ENCODE measurements at places on chromosomes 16 and 17. TPM values are rescaled to one million over a fixed set of nuclear protein-coding genes. Genes with fewer than 3 reads are reported as not detected.
A peak's percentile ranks its signal among the peaks of the same experiment; 100 is the strongest.

- no peak for DNase-seq
These were observed 5.3 kb downstream of the DEF8 start for GRCh38 chr16:89953671-89954406.

DNA sequence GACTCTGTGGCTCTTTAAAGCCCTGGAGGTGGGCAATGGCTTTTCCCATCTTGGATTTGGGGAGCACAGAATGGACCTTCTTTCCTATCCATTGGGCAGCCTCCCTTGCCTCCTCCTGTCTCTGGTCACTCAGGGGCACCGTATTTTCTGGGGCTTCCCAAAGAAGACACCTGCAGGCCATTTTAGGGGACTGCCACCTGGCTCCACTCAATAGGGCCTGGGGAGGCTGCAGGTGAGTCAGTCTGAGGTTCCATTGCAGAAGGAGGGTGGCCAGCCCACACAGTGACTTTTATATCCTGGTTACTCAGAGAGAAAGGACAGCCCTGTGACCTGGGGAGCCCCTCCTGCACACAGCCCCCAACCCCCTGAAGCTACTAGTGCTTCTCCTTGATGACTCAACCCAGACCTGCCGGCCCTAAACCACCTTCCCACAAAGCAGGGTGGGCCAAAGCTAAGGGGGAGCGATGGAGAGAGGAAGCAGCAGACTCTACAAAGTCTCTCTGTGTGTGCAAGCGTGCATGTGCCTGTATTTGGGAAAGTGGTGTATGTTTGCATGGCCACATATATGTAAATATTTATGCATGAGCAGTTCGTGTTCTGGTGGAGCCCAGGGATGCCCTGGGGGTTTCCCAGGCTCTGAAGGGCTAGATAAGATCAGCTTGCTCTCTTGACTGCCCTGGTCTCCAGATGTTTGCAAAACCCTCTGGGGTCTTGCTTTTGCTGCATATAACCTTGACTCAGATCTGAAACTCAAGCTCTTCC is 5.0 kb downstream of the CX3CL1 start:
- DNase-seq, result no peak

DNA sequence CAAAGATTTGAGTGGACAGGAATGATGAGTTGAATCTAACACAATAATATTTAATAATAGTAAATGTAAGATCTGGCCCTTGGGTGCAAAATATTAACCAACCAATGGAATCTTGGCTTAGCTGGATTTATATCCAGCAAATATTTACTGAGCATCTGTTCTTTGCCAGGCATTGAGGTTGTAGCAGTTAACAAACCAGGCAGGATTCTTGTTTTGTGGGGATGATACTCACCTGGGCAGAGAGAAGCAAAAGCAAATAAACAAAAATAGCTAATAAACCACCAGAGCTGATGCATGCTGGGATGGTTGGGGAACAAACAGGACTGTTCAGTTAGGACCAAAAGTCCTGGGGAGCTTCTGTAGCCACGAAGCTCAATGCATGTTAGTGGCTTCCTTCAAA is 84.1 kb upstream of the CDH13 start:
- no peak for DNase-seq

DNA sequence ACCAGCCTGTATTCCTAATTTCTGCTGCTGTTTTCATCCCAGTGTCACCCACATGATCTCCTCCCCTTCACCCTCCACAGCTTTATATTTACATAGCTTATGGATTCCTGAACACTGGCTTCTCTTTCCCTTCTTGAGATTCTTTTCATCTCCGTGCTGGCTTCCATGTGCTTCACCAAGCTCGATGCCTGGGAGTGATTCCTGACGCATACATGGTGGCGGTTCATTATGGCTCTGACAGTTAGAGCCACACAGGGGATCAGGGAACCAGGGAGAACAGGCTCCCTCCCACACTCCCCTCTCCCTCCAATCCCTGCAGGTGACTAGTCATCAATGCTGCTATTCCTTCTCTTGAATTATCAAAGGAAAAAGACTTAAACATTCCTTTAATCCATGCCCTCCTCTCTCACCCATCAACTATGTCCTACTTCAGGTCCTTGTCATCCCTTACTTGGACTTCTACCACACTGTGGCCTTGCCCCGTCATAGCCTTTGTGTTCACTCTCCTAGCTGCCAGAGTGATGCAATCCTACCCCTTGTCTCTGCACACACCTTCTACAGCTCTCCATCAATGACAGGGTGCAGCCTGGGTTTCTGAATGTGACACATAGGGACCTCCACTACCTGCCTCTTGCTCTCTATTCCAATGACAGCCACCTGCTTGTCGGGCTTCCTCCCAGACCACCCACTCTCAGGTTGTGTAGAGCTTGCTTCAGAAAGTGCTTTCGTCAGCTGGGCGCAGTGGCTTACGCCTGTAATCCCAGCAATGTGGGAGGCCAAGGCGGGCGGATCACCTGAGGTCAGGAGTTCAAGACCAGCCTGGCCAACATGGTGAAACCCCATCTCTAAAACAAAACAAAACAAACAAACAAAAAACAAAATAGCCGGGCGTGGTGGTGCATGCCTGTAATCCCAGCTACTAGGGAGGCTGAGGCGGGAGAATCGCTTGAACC is 43.6 kb downstream of the MYH13 start:
- no peak for DNase-seq

- no peak for DNase-seq
These were observed 57.6 kb upstream of the CBFA2T3 start for GRCh38 chr16:89034573-89034961.

DNA sequence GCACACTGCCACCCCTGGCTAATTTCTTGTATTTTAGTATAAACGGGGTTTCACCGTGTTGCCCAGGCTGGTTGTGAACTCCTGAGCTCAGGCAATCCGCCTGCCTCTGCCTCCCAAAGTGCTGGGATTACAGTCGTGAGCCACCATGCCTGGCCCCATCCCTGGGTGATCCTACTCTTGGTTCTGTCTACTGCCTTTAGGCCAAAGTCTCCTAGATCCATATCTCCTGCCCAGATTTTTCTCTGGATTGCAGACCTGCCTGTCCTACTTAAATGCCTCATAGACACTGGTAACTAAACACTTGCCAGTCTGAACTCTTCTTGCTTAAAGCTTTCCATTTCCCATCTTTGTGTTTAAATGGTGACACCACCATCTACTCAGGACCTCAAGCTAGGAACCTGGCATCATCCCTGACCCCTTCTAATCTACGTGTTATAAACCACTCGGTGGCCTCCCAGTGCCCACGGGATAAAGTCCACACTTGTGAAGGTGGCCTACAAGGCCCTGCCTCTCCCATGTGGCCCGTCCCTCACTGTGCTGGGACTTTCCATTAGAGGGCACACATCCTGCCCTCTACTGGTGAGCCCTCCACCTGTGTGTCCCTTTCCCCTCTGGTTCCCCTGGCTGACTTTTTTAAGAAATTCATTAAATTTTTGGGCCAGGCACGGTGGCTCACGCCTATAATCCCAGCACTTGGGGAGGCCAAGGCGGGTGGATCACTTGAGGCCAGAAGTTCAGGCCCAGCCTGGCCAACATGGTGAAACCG is 51.1 kb downstream of the USP43 start:
- DNase-seq, result no peak

DNA sequence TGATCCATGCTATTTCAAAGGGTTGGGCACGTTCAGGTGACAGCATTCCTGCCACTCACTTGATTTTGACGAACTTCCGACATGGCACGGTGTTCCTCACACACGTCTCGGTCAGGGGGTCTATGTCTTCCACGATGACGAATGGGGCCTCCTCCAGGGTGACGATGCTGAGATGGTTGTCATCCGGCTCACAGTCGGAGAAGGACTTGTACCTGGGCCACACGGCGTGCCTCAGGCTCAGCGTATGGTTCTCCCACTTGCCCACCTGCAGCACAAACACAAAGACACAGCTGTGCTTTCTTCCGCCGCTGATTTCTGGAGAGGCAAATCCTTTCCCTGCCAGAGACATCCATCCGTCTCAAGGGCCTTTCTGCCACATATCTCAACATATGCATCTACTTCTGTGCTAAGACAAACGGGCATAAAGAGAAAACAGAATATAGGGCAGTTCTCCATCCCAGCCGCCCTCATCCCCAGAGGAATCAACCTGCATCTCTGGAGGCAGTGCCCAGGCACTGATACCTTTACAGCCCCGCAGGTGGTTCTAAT is 332.5 kb downstream of the GRIN2A start:
- no peak for DNase-seq

DNA sequence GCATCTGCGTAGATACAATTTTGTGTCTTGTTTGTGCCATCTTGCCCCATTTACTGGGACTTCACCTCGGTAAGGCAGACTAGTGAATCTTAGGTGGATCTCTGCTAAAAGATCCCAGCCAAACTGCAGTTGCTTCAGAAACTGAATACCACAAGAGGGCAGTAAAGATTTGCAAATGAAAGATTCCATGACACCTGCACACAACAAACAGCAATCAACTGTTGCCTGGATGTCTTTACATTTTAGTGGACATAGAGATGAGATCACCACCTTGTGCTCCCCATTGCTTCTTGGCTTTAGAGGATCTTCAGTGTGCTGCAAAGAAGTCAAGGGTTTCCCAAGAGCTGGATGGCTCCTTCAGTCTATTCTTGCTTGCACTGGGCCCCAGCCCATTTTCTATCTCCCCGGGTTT is 119.2 kb upstream of the CACNG5 start:
- DNase-seq, result no peak

The GNGT2 gene
- total RNA-seq, result 3.0 TPM

The TBC1D3I gene
- total RNA-seq, result not detected

- peak; percentile 14 for DNase-seq
These were observed 15.7 kb downstream of the CRLF3 start for GRCh38 chr17:30808785-30809286.

DNA sequence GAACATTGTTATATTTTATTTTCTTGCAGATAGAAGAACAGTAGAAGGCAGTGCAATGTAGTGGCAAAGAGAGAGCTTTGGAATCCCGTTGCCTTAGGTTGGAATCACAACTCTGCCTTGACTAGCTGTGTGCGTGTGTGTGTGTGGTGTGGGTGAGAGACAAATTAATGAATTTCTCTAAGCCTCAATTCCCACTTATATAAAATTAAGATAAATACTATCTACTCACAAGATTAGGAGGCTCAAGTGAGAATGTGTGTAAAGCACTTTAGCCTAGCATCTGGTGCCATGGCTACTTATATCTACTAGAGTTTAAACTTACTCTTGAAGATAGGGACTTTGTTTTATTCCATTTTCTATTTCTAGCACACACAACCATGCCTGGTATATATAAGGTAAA is 12.8 kb downstream of the CPD start:
- no peak for DNase-seq

The OR1F1 gene
- not detected for total RNA-seq

The ADAD2 gene
- total RNA-seq, result 0.83 TPM

DNA sequence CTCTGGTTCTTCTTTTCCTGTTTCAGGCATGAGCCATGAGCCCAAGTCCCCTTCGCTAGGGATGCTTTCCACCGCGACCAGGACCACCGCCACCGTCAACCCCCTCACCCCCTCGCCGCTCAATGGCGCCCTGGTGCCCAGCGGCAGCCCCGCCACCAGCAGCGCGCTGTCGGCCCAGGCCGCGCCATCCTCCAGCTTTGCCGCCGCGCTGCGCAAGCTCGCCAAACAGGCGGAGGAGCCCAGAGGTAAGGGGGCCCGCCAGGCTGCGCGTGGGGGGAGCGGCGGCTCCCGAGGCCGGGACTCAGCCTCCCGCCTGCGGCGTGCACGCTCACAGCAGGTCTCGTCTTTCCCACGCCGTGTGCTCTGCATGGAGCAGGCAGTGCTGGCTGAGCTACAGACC is 20.8 kb downstream of the GSE1 start:
- DNase-seq, result no peak

DNA sequence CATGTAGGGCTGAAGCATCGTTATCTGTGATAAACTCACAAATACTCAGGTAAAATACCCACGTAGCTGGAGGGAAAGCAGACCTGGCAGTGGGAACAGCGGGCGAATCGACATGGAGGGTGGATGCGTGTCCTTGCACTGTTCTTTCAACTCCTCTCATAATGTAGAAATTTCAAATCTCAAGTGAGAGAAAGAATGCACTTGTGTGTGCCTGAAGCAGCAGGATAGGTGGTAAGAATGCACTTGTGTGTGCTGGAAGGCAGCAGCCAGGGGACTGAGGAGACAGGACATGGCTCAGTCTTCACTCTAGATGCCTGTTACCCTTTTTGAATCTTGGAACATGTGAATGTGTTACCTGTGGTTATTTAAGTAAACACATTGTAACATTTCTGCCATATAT is 10.4 kb downstream of the IFT140 start:
- DNase-seq, result no peak

- DNase-seq, result no peak
These were observed 15.4 kb downstream of the DHODH start for GRCh38 chr16:72023962-72024361.

GRCh38 chr16:78225919-78226318 is 126.5 kb downstream of the WWOX start:
- no peak for DNase-seq

The MPP3 gene
- 5.0 TPM for total RNA-seq

DNA sequence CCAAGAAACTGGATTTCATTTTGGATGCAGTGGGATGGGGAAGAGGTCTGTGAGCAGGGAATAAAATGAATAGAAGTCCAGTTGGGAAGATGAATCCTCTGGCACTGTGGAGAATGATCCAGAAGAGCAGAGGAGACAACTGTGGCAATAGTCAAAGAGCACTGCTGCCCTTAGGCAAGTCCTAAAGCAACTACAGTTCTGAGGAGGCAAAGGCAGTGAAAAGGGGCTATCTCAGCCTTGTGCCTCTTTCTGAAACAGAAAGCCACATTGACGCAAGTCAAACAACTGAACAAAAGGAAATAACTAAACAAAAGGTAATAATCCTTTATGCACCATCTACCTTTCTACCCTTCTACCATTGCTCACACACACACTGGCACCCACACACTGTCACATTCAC is 238.0 kb upstream of the AXIN2 start:
- DNase-seq, result no peak

DNA sequence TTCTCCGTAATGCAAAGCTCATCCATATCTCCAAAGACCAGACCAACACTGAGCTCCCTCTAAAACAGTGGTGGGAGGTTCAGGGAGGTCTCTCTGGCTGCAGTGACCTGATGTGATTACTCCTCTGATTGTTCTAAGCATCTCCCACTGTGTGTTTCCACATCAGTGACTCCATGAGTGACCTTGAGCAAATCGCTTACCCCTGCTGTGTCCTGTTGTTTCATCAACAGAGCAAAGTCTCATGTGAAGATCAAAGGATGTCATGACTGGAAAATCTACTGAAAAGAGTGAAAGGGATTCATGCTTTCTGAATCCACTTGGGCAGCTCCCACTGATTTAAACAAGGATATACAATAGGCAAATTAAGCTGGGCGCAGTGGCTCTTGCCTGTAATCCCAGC is 352.9 kb downstream of the TMEM114 start:
- DNase-seq, result no peak

The KRT37 gene
- not detected for total RNA-seq

GRCh38 chr17:44775838-44776621 is 17.2 kb downstream of the ADAM11 start:
- no peak for DNase-seq

The CDH8 gene
- total RNA-seq, result 3.9 TPM

- DNase-seq, result no peak
These were observed 19.0 kb upstream of the CALB2 start for GRCh38 chr16:71339236-71340171.

- DNase-seq, result no peak
These were observed 32.0 kb downstream of the TBX4 start for GRCh38 chr17:61484174-61484573.

GRCh38 chr17:35713069-35713728 is 18.2 kb upstream of the RASL10B start:
- no peak for DNase-seq

- peak; percentile 47 for DNase-seq
These were observed 96.9 kb upstream of the ZNF750 start for GRCh38 chr17:82936768-82937171.

The EME1 gene
- not detected for total RNA-seq

- no peak for DNase-seq
These were observed 2.9 kb downstream of the WFIKKN2 start for GRCh38 chr17:50837980-50838954.

- DNase-seq, result no peak
These were observed 30.9 kb downstream of the CBLN1 start for GRCh38 chr16:49250689-49251088.
